T follicular helper cell (primary cell): ENCODE measurements at places on chromosomes 7 and 10.

GRCh38 chr7:11373546-11374142, 400.0 kb downstream of the PHF14 start:
- no peak for DNase-seq

DNA sequence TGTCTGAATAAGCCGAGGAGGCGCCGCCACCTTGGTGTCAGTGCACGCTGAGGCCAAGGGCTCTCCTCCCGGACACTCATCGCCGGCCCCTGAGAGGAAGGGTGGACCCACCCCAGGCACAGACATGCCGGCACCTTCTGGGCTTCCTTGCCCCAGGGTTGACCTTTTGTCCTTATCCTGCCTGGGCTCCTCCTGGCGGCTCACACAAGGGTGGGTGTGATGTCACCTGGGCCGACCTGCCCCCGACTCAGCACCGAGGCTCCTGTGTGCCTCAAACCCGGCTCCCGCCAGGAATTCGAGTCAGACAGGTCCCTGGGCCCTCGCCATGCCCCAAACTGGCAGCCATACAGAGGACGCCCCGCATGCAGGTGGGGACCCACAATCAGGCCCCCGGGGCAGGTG, 17.7 kb upstream of the CFAP46 start:
- DNase-seq: no peak

GRCh38 chr7:71472962-71473361, 341.0 kb downstream of the GALNT17 start:
- DNase-seq: no peak

- no peak for DNase-seq
These were observed 179.5 kb upstream of the PLXNA4 start for GRCh38 chr7:132755538-132756483.

- DNase-seq: no peak
These were observed 82.5 kb downstream of the PRKCQ start for GRCh38 chr10:6497620-6498019.

DNA sequence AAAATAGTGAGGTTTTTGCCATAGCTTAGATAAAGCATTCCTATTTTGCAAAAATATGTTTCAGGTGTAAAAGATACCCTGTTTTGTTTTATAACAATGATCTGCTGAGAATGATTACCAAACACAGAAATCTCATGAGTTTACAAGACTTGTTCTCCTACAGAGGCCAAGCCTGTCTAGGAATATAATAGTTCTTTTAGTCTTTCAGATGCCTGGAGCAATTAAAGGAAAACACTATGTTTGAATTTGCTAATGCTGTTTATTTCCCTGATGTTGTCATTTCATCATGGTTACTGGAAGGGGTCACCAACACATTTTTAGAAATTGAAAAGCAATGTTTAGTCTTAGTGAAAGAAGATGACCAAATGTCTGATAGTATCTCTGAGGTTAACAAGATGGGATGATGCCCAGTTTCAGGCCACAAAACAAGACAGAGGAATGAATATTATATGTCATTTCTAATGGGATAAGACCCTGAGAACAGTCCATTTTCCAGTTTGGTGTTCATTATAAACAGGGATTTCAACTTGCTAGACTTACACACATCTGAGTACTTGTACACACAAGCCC, 559.9 kb downstream of the INHBA start:
- no peak for DNase-seq

- DNase-seq: no peak
These were observed 72.2 kb downstream of the VTI1A start for GRCh38 chr10:112519133-112519761.

- DNase-seq: no peak
These were observed 432.7 kb upstream of the GALNT17 start for GRCh38 chr7:70699271-70699670.

DNA sequence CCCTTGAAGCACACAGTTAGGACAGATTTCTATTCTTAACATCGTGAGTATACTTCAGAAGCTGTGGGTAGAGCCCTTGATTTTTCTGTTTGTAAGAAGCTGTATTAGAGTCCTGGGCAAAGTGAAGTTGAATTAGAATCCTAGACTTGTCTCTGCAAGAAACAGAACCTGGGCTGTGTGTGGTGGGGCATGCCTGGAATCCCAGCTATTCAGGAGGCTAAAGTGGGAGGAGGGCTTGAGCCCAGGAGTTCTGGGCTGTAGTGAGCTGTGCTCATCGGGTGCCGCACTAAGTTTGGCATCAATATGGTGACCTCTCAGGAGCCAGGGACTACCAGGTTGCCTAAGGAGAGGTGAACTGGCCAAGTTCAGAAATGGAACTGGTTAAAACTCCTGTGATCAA, 183.4 kb downstream of the GNAI1 start:
- DNase-seq: no peak

DNA sequence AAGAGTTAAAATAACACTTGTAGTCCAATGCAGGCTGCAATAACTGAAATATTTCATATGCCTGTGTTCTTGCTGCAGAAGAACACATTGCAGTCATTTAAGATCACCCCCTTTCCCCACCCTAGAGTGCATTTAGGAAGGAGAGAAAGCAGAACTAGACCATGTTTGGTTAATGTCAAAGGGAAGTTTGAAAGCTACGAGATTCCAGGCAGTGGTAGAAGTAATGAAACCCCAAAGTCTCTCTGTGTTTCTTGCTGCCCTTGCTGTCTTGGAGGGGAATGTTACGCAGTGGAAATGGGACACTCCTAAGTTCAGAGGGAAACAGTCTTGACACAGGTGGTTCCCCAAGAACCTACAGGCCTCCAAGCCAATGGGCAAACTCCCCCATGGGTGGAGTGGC, 242.9 kb downstream of the PTEN start:
- no peak for DNase-seq

- peak; percentile 26 for DNase-seq
These were observed 46.0 kb downstream of the ZNF777 start for GRCh38 chr7:149414745-149415390.

DNA sequence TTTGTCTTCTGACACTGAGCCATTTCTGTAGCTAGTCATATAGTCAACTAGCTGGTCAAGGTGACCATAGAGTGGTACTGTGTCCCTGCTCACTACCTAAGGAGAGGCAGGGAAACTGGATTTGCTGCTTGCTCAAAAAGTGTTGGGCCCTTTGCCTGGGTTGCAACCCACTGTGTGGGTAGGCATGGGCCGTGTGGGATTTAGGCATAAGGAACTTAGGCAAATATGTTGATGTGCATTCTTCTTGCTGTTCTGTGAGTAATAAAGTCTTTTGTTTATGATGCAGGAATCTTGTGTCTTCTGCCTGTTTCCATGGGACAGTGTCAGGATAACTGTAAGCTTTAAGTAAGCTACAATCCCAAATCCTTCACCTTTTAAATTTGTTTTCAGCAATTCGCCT, 23.1 kb upstream of the TCTN3 start:
- DNase-seq: no peak
